Activated CD4-positive, alpha-beta T cell treated with anti-CD3 and anti-CD28 coated beads for 24 hours (primary cell): ENCODE measurements at places on chromosomes 11 and 22.

DNA sequence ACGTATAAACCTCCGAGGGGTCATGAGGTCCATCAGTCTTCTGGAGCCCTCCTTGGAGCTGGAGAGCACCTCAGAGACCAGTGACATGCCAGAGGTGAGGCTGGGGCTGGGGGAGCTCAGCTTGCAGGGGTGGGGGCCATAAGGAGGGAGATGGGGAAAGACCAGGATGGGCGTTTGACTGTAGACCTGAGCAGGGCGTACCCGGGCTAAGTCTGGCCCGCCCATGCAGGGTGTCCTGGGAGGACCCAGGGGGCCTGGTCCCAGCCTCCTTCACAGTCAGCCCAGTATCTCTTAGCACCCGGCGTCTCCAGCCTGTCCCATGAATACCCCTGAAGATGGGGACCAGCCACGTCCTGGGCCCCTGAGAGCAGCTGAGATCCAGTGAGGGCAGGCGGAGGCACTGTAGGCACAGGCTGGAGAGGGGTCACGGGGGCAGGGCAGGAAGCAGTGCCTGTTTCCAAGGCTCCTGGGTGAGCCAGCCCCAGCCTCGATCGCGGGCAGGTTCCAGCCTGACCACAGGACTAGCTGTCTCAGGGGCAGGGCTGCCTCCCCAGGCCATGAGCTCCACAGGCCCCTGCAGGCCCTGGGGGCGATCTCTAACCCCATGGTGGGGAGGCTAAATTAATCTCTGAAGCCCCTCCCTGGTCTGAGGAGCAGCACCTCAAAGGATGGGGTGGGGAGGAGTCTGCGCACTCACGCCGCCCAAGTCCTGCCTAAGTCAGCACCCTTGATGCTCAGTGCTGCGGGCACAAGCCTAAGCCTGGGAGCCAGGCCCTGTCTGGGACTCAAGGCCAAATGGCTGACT lies 7.1 kb downstream of the SSH3 start:
- DNase-seq, result no peak

DNA sequence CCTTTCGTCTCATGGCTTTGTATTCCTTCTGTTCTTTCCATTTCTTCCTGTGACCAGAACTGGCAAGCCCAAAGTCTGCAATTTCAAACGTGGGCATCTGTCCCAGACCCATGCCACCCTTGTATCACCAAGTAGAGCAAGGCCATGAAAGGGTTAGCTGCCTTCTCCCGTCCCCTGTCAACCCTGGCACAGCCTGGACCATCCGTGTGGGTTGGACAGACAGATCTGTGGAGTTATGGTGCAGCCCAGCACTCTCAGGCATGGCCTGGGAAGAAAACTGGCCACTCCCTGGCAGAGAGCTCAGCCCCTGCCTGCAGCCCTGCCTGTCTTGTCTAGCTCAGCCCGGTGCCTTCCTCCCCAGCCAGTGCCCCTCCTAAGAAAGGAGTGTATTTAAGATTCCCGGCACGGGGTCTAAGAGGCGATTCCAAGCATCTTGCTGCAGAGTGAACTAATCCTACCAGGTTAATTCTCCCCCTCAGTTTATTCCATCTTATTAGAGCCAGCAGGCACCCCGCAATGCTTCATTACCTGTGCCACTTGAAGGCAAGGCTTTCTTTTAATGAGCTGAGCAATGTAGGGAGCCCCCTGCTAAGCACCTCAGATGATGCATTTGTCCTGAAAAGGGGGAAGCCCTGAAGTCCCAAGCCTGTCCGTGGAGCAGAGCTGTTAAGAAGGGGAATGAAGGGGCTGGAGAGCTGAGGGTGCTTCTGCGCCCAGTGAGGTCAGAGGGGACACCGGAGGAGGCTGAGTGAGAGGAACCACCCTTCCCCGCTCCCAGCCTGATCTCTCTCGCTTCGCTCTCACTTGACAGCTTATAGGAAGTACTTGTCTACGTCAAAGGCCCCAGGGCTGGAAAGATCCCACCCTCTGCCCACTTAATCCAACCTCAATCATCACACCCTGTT lies 130.6 kb downstream of the SPATA19 start:
- DNase-seq, result no peak

- no peak for DNase-seq
Observed at GRCh38 chr22:43014316-43014868, 557 bp downstream of the PACSIN2 start.

- DNase-seq, result no peak
Observed at GRCh38 chr11:62879235-62879978, 1.3 kb upstream of the SLC3A2 start.

DNA sequence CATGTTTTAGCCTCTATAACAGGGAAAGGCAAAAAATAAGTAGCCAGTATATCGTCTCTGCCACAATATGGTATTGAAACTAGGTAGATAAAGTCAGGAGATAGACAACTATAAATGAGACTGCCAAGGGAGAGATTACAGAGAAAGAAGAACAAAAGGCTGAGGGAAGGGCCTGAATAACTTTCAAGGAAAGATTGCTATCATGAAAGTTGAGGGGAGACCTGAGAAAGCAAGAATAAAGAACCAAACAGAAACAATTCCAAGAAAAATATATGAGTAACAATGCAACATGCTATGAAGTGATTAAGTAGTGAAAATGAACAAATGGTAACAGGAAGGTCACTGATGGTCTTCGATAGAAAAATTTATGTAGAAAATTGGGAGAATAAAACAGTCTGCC lies 690.1 kb downstream of the METTL15 start:
- no peak for DNase-seq

- no peak for DNase-seq
Observed at GRCh38 chr11:72349616-72350218, 84.6 kb downstream of the CLPB start.

DNA sequence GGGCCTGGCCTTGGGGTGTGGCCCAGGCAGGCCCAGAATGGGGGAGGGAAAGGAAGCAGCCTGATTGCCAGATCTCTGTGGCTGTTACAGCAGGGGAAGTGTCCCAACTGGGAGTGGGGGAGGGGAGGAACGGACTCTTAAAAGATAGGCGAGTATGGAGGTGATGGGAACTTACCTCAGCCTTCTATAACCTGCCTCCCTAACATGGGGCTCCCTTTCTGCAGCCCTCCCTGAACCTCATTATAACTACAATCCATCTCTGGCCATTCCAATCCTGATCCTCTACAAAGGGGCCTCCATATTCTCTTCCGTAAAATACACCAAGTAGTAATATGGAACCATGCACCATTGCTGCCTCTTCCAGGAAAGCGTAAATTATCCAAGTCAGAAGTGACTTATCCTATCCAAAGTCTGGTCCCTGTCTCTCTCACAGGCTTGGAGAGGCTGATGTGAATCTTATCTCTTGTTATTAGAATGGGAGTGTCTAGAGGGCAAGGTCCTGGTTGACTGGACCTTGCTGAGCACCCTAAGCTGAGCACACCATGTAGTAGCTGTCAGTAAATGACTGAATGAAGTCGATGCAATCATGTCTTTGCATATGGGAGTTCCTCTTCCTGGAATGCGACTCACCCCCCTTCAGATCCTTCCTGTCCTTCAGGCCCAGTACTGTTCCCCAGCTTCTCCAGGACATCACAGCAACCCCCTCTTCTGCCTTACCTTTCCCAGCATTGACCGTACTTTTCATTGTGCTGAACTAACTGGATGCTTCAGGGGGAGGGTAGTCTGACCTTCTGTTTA lies 5.9 kb downstream of the RHOG start:
- no peak for DNase-seq

DNA sequence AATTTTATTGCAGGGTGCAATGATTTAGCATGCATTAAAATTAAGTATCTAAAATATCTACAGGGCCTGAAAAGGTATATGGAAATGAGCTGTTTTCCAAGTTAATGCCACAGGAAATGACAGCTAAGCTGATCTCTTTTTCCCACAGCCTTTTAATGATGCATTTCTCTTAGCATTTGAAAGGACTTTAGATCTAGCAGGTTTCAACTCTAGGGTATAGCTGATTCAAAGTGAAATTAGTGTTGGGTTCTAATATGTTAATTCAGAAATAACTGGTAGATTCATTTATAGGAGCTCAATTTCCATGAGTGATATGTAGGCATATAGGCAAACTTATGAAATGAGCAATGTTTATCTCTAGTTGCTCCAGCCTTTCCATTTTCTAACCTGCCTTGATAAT lies 274.2 kb downstream of the CASP12 start:
- no peak for DNase-seq

- DNase-seq, result no peak
Observed at GRCh38 chr22:50071432-50072166, 13.5 kb upstream of the TTLL8 start.

DNA sequence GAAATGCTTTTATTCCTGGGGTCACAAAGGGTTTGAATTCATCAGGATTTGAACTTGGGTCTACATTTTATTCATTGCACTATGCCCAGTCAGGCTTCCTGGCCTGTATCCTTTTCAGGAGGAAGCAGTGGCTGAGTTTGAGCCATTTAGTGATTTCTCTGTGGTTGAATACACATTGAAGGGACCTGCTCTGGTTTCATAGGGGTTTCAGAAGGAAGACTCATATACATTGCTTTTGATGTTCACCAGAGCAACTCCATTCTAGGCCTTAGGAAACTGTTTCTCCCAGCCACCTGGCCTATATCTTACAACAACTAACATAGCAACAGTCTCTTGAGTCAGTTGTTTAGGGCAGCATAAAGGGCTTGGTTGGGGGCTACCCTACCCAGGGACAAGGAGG lies 165.7 kb downstream of the INSC start:
- DNase-seq, result no peak

GRCh38 chr11:45761659-45762058 lies 43.3 kb upstream of the SLC35C1 start:
- no peak for DNase-seq

DNA sequence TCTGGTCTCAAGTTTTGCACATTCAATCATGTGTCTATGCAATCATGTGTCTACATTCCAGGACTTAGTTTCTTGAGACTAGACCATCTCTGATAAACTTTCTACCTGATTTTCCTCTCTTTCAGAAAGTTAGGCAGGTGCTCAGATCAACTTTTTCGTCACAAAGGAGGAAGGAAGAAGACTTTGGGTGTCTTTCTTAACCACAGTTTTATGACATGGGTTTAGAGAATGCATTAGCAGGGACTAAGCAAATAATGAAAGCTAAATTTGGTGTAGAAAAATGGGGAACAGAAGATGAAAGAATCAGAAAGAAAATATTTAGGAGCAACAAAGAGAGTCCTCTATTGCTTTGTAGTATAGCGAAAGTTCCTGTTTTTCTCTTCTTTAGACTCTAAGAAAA lies 7.7 kb upstream of the GLYATL1B start:
- DNase-seq, result no peak

DNA sequence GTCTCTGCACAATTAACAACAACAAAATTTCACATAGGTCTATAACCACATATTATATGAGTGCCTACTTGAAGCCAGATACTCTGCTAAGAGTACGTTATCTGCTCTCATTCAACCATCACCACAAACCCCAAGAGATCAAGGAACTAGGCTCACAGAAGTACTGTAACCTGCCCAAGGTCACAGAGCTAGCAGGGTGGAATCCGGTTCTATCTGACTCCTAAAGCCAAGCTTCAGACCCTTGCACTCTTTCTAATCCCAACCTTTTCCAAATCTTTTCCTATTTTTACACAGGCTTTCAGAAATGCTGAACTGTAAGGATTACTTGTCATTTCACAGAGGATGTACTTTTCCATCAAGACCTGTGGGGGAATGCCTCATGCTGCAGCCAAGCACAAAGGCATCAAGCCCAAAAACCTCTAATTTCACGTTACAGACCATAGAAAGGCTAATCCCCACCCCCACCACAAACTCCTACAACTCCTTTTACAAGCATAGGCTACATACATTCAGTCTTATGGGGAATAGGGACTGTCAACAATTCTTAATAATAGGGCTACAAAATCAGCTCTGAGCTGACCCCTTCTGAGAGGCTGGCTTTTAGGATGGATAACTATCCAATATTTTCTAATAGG lies 927 bp downstream of the PRCP start:
- no peak for DNase-seq

- DNase-seq, result no peak
Observed at GRCh38 chr11:104812103-104812788, 86.0 kb downstream of the CASP12 start.

GRCh38 chr11:9060700-9061111 lies 30.7 kb downstream of the SCUBE2 start:
- DNase-seq, result peak; percentile 23

DNA sequence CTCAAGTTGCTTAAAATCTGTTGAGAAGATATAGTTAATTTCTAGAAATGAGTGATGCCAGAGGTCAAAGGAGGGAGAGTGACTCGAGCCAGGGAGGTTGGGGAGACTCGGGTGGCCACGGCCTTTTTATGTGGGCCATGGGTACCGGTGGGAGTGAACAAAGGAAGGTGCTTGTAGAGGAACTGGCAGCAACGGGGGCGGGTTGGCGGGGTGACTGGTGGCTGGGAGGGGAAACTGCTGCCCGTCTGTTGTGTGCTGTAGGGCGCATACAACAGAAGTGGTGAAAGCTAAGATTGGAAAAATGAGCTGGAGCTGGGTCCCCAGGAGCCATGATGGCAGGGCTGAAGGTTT lies 5.4 kb downstream of the DAGLA start:
- DNase-seq, result no peak

GRCh38 chr22:29359469-29359868 lies 28.9 kb downstream of the AP1B1 start:
- no peak for DNase-seq

DNA sequence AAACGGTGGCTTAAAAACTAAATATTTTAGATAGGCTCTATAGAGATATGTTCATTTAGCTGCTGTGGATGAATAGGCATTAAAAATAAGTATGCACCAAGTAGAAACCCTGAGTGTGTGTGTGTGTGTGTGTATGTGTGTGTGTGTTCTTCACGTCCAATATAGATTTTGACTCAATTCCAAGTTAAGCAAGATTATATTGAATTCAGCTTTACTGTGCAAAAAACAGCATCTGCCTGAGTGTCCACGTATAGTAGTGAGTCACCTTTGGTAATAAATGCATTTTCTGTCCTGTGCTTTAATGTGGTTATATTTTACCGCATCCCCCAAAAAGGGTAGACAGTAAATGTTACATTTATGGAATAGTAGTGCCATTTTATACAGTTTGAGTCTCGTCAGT lies 71.2 kb downstream of the PDHX start:
- DNase-seq, result no peak

DNA sequence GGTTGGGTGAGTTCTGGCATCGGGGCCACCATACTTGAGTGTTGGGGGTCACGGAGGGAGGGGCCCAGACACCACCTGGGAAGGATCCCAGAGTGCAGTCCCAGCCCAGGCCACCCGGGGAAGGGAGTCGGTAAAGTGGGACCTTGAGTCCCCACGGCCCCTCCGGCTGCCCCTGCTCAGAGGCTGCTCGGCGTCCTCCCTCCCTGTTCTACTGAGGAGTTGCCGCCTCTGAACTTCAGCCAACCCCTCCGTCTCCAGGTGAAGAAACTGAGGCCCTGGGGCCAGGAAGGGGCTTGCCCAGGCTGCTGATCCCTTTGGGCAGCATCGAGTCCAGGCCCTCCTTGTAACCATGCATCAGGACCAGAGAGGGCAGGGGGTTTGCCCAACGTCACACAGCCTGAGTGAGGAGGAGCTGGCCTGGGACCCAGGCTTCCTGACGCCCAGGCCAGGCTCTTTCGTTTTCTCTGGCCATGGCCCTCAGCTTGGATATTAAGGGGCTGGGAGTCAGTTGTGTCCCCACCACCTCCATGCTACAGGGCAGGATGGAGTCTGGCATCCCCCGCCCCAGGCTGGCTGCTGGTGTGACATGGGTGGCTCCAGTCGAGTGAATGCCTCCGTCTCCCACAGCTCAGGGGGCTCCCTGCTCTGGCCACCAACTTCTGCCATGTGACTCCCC lies 1.3 kb downstream of the PARVG start:
- peak; percentile 19 for DNase-seq

- DNase-seq, result peak; percentile 13
Observed at GRCh38 chr22:19607192-19608002, 83.2 kb upstream of the CLDN5 start.
